ENCODE measurements at places on chromosomes 3 and 15.

DNA sequence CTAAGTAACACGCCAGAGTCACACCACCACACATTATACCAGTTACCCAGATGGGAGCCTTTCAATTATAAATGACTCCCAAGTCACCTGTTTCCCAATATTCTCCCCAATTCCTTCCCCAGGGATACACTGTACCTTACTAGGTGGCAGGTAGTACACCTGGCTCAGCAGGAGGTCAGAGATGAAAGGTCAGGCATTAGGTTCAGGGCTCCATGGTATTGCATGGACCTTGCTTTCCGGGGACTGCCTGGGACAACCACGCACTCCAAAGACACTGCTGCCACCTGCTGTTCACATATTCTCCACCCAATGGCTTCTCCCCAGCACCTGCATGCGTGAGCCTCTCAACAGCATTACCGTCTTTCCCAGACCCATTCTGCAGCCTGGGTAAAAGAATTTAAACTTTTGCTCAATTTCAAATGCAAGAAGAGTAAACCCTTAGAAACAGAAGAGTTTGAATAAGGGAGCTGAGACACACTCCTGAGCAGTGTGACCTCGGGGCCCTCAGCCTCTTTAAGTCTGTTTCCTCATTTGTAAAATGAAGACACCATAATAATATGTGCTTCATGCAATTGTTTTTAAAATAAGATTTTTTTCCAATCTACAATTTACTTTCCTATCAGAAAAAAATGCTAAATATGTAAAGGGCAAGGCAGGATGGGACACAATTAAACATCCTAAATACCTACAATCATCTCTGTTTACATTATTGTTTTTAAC, 28.0 kb upstream of the LACTB start:
- DNase-seq: peak; percentile 57

DNA sequence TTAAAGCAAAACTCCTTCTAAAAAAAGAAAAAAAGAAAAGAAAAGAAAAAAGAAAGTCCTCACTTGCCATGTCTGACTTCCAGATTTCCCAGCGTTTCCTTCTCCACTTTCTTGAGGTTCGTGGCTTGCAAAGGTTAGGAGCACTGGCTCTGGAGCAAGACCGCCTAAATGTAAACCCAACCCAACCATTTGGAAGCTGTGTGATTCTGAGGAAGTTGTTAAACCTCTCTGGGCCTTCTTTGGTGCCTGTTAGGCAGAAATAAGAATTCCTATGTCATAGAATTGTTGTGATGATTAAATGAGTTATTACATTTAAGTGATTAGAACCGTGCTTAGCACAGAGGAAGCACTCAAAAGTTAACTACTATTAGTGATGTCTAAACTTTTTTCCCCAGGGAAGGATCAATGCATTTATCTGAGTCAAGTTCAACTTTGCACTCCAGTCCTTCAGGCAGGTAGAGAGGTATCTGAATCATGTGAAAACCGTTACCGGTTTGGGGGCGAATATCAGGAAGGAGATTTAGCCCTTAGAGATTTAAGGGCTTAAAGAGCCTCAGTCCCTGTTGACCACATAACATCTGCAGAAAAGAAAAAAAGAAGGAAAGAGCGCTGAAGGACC, 78.3 kb upstream of the HES1 start:
- DNase-seq: no peak

DNA sequence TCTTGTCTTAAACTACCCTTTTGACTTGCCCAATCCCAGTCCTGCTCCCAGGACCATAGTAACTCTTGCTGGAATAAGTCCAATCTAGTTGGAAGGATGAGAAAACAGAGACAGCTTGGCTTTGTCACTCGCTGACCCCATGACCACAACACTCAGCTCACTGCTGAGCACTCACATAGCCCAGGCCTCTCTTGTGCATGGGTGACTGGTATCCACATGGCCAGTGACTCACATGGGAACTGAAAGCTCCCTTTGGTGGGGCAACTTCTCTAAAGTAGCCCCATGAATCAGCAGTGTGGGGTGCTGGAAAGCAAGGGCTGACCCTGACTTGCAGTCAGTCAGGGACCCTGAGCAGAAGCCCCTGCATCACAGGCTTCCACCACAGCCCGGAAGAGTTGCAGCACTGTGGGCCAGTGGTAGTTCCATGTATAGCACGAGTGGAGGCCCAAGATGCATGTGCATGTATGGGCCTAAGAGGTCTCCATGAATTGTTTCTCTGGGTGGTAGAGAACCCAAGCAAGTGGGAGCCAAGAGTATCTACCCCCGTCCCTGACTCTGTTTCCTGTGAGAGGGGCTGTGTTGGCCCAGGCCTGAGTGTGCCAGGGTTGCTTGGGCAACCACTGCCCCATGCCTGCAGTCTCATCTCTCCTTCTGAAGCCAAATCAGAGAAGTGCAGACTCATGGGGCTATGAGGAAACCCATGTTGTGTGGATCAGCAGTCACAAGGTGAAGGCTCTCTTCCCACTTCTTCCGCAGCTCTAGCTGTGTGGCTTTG, 62.1 kb upstream of the XCR1 start:
- DNase-seq: no peak

DNA sequence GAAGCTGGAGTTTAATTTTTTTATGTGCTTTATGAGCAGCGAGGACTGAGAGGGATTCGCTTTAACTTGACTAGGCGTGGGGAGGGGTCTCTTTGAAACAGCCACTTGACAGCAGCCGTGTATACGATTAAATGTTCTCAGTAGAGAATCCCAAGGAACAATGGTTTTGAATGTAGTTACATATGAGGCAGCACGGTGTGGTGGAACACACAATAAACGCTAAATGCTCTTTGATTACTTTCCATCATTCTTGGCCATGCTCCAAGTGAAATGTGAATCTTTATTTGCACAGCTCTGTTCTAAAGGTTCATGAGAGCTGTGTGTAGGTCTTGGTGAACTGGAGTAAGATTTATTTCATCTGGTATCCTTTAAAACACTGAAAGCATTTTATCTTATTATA, 251.4 kb upstream of the TGFBR2 start:
- no peak for DNase-seq

- no peak for DNase-seq
These were observed 44.2 kb upstream of the BCL2A1 start for GRCh38 chr15:80015156-80015555.
